ENCODE measurements at places on chromosomes 5 and 9.

GRCh38 chr9:127779136-127779981 lies 893 bp upstream of the SH2D3C start:
- no peak for DNase-seq

DNA sequence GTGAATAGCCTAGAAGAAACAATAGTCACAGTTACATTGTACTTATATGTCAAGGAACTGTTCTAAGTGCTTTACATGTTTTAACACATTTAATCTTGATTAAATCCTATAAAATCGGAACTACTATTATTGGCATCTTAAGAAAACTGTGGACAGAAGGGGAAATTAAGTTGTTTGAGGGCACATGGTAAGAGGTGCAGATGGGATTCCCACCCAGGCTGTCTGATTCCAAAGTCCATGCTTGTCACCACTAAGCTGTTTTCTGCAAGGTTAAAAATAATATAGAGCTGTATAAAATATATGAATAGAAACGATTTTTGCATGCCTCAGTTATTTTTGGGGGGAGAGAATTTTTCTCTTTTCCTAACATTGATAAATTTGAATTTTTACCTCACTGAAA lies 194.6 kb upstream of the KLF9 start:
- no peak for DNase-seq

- DNase-seq, result no peak
These were observed 246.3 kb downstream of the PBX3 start for GRCh38 chr9:125993466-125993865.

DNA sequence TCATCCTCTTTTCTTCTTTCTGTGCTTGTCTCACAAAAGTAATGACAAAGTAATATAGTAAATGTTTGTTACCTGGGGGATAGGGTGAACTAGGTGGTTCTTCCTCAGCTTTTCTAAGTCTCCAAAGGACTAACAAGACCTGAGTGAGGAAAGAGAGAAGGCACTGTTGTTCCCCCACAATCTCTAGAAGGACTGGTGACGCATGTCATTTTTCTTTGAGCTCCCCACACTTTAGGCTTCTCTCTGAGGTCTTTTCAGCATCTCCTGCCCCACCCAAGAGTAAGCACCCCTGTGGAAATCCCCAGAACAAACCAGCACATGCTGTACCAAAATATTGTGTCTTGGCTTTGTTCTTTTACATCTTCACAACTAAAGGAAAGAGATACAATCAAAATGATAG lies 2.4 kb upstream of the IL7R start:
- DNase-seq, result peak; percentile 55

DNA sequence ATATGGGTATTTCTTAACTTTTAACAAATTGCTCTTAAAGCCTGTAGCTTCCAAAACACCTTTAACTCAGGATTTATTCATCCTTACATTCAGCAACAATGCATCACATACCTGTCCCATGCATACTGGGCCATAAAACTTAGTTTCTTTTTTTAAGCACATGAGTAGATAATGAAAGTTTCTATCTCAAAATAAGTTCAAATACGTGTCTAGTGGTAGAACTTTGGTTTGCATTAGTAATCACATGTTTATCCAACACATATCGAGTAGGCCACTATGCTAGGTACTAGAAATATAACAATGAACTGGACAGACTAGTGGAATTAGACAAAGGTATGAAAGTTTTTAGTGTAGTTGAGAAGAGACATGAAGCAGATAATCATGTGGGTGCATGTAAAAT lies 99.6 kb downstream of the DOCK2 start:
- no peak for DNase-seq

GRCh38 chr5:56233230-56233629 lies at the start of gene ANKRD55:
Gene ANKRD55 (minus strand): TSS chr5:56233330. CDS start chr5:56232913, 417 bp downstream.
- DNase-seq, result no peak

GRCh38 chr5:140341591-140341990 lies 4.8 kb downstream of the HBEGF start:
- no peak for DNase-seq

DNA sequence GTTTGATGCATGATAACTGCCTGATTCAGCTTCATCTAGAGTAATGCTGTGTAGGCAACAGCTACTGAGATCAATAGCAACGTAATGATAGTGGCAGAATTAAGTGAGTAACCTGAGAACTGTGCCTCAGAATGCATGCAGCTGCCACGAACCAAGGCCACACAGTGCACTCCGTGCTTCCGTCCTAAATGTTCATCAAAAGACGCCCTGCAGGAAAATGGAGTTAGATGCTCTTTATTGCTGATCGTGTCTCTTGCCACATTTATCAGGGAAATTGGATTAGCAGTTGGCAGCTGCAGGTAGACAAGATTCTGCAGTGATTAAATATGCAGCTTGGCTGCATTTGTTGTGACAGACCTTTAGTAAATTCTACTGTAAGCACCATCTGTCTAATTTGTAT lies 107.7 kb upstream of the TLX3 start:
- DNase-seq, result no peak

DNA sequence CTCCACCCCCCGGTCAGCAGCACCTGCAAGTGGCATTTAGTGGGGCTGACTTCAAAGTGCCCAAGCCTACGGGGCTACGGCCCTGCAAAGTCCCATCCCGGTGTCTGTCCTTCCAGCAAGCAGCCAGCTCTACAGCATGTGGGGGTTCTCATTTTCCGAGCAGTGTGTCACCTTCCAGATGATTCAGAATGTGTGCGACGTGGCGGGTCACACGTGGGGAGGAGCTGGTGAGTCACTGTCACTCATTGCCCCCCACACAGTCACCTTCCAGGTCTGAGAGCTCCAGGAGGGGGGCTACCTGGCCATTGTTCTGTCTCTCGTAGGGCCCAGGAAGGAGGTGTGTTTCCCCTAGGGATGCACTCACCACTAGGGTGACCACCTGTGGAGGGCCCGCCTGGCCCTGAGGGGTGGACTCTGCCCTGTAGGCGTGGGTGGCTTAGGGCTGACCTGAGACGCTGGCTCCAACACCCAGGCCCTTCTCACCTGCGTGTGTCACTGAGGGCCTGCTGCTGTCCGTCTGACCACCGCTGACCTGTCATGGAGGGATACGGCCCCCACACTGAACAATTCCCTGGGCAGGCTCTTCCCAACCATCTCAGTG lies 70.2 kb downstream of the SEMA4D start:
- DNase-seq, result peak; percentile 49

DNA sequence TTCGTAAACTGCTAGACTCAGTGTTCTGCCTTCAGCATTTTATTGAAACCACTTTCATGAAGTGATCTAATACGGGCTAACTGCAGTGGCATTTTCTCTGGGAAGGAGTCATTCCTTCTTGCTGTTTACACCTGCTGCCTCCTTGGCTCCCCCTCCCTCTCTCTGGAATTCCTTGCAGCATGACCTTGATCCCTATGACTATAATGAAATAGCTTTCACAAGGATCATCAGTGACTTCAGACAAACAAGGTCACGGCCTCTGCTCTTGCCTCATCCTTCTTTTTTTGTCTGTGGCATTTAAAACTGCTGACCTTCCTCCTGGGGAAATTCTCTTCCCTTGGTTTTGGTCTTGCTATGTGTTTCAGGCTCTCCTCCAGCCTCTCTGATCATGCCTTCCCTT lies 90.2 kb downstream of the ZNF462 start:
- no peak for DNase-seq

- DNase-seq, result no peak
These were observed 28.3 kb upstream of the DENND4C start for GRCh38 chr9:19201899-19202891.

GRCh38 chr5:138000102-138000723 lies 32.7 kb downstream of the FAM13B start:
- no peak for DNase-seq

Data from activated T-helper 1 cell treated with Interleukin-2 at 50 U/mL for 16 hours (primary cell).